ENCODE measurements at places on chromosomes 7 and 10. TPM values are rescaled to one million over a fixed set of nuclear protein-coding genes. Genes with fewer than 3 reads are reported as not detected.

GRCh38 chr7:39353615-39354376 lies 212.4 kb upstream of the YAE1 start:
- DNase-seq, result peak; percentile 85

Gene DLX5
- not detected for polyA plus RNA-seq

GRCh38 chr10:132609211-132609610 lies 71.6 kb downstream of the INPP5A start:
- no peak for DNase-seq

GRCh38 chr7:81484261-81484660 lies 285.6 kb downstream of the HGF start:
- peak; percentile 42 for DNase-seq

- DNase-seq, result no peak
Observed at GRCh38 chr7:4699841-4700240, 17.7 kb downstream of the FOXK1 start.

DNA sequence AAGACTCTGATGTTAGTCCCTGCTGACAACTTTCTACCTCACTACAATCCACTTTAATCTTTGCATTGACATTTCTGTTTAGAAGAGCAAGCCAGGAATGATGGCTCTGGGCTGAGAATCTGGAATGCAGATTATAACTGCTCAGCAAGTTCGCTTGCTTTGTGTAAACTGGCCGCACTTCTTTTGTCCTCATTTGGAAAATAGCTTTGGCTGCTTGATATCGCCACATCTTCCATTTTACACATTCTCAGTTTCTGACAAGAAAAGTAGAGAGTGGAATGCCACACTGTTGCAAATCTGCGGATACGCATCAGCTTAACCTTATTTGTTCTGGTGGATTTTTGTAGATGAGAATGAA lies 429.8 kb downstream of the KCNMA1 start:
- no peak for DNase-seq

DNA sequence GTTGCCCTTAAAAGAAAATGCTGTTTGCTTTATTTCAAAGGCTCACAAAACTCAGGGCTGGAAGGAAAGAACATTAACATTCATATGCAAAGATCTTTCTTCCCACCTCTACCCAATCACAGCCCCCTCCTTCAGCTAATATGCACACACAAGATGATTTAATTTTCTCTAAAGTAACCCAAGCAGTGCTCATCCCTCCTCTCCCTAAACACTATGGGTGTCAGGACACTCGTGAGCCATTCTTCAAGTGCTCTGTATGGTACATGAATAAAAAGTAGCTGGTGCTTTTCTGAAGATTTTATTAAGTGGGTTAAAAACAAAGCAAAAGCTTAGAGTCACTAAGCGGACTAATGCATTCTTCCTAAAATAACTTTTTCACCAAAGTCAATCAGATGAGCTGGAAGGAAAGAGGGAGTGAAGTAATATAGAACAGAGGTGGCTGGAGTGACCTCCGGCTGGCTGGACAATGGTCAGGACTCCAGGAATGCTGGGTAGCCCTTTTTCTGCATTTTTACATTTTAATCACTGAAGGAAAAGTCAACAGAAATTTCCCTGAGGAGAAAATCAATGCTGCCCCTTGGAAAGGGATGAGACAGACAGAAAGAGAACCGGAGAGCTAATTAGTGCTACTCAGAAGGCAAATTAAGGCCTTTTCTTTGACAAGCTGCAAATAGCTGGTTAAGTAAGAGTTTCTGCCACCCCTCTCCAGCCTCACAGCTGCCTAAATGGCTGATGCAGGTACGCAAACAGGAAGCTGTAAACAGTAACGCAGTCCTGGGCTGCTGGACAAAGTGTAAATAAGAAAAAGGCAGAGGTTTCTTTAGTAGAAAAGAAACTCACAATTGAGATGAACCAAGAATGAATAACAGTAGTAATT lies 6.6 kb downstream of the DGKI start:
- DNase-seq, result no peak

- no peak for DNase-seq
Observed at GRCh38 chr7:86745013-86745745, 101.5 kb downstream of the GRM3 start.

Gene SDK1
- polyA plus RNA-seq, result 7.1 TPM

- DNase-seq, result no peak
Observed at GRCh38 chr7:1092806-1093501, 5.0 kb downstream of the GPER1 start.

GRCh38 chr10:3623746-3624145 lies 161.3 kb downstream of the KLF6 start:
- DNase-seq, result no peak

GRCh38 chr10:62811159-62811875 lies 4.8 kb downstream of the EGR2 start:
- no peak for DNase-seq

DNA sequence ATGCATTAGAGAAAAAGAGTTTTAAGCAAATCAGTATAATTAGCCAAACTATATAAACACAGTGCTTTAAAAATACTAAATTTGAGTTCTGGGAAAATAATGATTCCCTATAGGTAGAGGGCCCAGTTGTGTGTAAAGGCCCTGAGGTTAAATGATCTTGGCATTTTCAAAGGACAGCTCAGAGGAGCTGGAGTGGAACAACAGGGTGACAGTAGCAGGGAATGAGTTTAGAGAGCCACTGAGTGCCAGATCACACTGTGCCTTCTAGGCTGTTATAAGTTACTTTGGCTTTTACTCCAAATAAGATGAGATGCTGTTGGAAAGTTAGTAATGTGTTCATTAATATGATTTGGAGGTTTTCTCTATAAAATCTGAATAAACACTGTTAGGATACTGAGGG lies 34.6 kb downstream of the VWDE start:
- no peak for DNase-seq

DNA sequence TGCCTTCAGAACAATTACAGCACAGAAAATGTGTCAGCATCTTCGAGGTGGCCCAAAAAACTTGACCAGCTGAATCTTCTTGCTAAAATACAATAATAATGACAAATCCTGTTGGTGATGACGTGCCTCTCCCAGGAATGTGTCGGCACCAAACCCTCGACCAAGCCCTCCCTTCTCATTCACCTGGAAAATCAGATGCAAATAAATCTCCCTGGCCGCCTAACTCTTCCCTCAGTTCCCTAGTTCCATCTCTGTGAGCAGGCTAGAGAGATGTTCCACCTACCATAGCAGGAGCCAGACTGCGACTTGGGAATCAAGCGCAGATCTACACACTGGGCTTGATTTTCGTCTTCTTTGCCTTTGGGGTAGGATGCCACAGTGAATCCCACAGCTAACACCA lies 4.1 kb downstream of the PRSS1 start:
- DNase-seq, result no peak

- DNase-seq, result no peak
Observed at GRCh38 chr10:75018251-75018650, 93.2 kb upstream of the SAMD8 start.

- DNase-seq, result no peak
Observed at GRCh38 chr10:49056356-49056755, 59.0 kb downstream of the VSTM4 start.

Gene POR
- polyA plus RNA-seq, result 53.7 TPM

Gene TMEM178B
- 0.52 TPM for polyA plus RNA-seq

Gene SLC29A3
- 7.0 TPM for polyA plus RNA-seq

All from left kidney (tissue), 8 donors.